ENCODE measurements at places on chromosomes 7 and 10.

DNA sequence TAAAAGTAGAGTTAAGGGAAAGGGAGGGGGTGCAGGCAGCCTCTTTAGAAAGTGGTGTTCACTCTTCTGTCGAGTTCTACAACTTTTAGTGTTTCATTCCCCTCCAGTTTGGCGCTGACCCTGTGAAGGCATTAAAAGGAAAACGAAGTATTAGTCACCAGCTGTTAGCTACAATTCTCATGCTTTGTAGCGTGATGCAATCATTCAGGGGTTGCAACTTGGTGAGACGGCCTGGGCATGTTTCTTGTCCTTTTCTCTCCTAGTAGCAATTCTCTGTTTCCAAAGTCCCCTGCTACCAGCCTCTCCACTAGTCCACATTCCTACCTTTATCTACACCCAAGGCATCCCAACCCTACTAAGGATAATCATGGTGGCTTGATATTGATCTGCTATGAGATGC lies 33.7 kb upstream of the DGKI start:
- no peak for DNase-seq

DNA sequence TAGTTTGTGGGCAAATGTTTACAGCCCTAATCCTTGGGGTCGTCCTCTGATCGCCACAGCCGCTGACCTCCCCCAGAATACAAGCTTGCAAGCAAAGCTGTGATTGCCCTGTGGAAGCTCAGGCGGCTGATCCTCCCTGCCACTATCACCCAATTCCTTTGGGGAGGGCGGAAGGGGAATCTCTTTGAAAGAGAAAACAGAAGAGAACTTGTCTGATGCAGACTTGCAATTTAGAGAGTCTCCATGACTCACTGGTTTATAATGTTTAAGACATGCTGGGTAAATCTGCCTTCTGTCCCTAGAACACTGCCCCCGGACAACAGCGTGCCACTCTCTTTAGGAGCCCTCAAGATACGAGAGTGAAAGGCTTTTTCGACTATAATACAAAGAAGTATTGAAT lies 75.5 kb downstream of the NRP1 start:
- peak; percentile 54 for DNase-seq

DNA sequence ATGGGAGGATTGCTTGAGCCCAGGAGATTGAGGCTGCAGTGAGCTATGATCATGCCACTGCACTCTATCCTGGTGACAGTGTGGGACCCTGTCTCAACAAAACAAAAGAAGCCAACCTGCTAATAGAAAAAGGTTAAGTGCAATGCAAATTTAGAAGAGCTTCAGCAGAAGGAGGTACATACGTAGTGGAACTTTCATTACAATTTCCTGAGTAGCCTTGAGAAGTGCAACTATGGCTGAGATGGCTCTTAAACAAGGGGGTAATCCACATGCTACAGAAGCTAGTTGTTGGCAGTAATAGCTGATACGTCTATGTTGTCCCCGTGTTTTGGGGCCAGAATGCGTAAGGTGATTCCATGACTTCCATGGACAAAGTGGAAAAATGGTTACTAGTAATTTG lies 10.7 kb upstream of the NT5C3A start:
- DNase-seq: no peak

- peak; percentile 69 for DNase-seq
Measured at GRCh38 chr7:50534690-50535290, 30.4 kb downstream of the DDC start.

DNA sequence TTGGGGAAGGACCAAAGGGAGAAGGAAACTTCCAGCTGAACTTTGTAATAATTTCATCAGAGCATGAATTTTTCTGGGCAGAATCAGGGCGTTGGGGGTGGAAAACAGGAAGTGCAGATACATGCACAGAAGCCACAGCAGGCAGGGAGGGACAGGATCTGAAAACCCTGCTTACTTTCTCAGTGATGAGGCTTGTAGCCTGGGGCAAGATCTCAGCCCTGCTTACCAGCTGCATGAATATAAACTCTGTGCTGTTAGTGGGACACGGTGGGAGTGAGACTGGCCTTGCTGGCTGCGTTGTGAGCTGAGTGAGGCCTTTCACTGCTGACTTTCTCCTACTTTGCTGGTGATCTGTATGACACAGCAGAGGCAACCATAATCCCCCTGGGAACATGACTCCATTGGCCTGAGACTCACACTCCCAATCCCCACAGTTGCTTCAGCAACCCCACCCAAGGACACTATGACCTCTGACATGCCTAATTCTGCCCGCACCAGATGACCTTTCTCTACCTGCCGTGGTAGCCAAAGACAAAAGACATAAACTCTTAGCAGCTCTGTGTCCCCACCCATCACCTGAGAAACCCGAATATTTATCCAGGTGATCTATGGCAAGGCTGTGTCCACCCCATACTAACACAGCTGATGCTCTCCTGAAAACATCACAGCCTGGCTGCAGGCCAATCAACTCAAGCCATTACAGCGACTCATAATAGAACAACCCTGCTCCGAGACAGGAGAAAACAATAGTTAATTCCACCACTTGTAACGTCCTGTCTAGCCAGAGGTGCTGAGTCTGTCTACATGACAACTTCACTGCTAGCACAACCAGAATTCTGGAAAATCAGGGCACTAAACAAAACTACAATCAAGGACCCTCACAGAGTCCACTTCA lies 190.7 kb upstream of the CHRM2 start:
- DNase-seq: no peak

- peak; percentile 49 for DNase-seq
Measured at GRCh38 chr10:63217120-63217605, 84.0 kb downstream of the NRBF2 start.

DNA sequence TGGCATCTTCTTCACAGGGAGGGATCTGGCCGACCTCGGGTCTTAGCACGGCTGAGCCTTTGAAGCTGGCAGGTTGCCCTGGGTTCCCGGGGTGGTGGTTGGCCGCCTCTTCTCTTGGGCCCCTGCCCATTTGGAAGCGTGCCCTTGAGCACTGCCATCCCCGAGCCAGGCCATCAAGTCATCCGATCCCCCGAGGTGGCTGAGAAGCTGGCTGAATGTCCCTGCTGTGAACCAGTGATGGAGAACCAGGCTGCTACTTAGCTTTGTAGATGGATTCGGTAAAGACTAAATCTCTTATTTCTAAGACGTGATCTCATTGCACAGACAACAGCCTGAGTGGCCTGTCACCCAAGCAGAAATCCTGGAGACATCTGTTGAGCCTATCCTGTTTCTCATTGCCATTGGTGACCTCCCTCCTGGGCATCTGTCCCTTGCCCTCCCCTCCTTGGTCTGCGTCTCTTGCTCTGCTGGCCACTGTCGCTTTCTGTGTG lies 74.3 kb downstream of the GRK5 start:
- DNase-seq: no peak

GRCh38 chr7:150567169-150567568 lies at the start of gene GIMAP4:
Gene GIMAP4, plus strand, starts transcription at chr7:150567390. Its CDS starts 2,512 bp downstream, at chr7:150569902.
- DNase-seq: no peak

DNA sequence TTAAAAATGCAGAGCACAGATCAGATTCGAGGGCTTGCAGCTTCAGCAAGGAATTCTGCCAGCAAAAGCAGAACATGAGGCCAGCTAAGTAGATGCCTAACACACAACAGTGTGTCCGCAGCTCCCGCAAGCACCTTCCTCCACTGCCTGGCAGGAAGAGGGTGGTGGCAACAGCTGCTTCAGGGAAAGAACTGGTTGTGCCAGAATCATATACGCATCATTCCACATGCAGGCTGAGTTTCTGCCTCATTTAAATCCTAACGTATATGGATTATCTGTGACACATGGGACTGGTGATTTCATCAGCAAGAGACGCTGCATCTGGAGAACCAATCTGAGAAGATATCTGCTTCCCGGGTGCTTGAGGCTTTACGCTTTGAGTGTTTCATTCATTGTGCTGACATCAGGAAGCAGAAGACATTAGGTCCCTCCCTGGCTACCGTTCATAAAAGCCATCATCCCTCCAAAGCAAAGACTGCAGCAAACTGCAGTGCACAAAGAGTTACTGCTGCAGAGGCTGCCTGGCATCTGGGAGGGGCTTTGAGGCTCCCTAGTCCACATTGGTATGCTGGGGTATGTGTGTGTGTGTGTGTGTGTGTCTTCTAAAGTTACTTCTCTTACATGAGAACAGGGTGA lies 78.8 kb downstream of the FAM13C start:
- DNase-seq: no peak

- no peak for DNase-seq
Measured at GRCh38 chr7:105581066-105581811, at the start of gene EFCAB10. Gene EFCAB10, minus strand, starts transcription at chr7:105581493. Its CDS starts 30 bp downstream, at chr7:105581463.

GRCh38 chr7:150401424-150401790 lies 22.3 kb downstream of the ZNF775 start:
- no peak for DNase-seq

DNA sequence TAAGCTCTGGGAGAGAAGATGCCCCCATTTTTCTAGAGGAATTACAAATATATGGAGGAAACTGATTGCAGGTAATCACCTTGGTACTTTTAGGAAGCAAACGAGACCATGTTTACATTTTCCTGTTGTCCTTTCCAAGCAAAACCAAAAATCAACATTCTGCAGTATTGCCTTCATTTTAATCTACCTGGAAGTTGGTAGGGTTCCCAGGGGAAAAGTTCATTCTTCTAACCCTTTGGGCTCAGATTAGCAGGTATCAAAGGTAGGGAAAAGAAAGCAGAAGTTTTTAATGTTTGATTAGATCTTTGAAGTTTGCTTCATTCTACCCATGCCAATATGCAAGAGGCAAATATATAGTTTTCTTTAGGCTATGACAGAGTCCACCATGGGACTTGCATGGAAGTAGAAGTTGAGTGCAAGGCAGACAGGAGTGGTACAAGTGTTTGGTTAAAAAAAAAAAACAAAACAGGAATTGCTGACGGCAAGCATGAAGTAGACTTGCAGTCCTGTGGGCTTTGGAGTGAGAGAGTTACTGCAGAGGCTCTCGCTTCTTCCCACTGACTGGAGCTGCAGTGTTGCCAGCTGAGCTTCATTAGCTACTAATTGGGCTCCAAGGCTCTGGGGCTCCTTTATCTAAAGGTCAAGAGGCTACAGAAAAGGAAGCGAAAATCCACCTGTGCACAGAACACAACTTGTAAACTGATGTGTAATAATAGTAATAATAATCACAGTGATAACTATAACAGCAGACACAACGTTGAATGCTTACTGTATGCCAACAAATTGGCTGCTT lies 28.9 kb upstream of the ASAH2 start:
- DNase-seq: no peak

DNA sequence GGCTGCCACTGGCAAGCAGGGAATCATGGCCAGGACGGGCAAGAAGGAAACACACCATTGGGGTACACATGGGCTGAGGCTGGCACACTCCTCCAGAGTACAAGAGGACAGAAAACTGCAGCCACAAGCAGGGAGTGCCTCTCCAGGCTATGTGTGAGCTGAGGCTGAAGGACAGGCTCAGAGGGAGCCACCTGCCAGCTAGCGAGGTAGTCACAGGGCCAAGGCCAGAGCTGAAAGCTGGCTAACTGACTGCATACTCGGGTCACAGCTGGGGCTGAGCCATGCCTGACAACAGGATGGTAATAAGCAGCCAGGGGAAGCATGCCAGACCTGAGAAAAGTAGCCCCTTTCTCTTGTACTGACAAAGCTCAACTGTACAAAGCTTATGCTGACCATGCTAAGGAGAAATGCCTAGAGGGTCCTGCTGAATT lies 52.0 kb downstream of the KIF5B start:
- DNase-seq: no peak

DNA sequence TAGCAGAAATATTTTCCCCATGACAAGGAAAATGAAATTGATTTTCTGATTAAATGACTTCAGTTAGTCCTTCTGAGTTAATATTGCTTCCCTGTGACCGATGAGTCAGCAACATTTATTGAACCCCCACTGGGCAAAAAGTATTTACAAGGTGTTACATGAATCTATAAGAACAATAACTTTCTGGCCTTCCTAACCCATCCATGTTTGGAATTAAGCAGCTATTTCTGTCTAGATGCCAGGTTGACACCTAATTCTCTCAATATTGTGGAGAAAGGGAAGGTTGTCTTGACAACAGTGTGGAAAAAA lies 112.9 kb upstream of the JAZF1 start:
- no peak for DNase-seq

- DNase-seq: no peak
Measured at GRCh38 chr7:78473021-78473420, 674.4 kb downstream of the PHTF2 start.

DNA sequence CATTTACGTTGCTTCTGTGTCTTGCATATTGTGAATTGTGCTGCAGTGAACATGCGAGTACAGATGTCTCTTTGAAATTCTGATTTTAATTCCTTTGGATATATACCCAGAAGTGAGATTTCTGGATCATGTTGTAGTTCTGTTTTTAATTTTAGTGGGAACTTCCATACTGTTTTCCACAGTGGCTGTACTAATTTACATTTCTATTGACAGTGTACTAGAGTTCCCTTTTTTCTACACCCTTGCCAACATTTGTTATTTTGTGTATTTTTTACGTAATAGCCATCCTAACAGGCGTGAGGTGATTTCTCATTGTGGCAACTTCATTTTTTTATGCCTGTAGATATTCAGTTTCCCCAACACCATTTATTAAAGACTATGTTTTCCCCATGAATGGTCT lies 144.7 kb upstream of the INHBA start:
- no peak for DNase-seq

DNA sequence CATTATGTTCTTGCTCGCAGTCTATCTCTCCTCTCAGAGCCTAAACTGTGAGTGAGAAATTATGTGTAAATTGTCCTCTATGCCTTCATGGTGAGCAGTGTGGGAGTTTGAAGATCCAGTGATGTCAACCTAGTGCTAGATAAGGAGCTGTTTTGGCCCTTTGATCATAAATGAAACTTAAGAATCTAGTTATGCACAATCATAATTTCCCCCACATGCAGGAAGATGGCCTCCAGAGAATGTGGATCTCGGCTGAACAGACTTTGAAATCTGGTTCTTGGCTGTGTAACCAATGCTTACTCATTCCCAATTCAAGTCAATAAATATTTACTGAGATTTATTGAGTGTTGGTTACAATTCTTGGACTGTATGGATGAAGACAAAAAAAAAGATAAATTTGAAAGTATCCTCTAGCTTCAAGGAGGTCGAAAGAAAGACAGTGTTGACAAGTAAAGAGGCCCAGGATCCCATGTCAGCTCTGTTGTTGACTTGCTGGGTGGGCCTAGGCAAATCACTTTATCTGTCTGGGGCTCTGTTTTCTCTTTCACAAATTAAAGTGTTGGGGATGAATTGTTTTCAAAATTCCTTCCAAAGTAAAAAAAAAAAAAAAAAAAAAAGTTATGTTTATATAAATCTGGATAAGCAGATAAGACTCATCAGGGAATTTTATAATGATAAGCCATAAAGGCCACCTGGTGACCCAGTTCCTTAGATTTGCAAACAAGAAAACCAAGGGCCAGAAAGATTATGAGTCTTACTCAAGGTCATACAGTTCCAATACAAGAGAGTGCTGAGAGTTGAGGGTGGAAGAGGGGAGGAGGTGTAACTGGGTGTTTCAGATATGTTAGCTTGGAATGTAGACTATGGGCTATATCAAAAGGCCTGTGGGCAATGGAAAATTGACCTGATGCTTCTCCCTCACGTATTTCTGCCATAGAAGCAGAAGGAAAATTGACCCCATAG lies 969.9 kb downstream of the KCNMA1 start:
- no peak for DNase-seq
